Urinary bladder (tissue), 4 donors: ENCODE measurements at places on chromosomes 2 and 18. TPM values are rescaled to one million over a fixed set of nuclear protein-coding genes. Genes with fewer than 3 reads are reported as not detected.

The DLGAP1 gene
- 2.1 TPM for polyA plus RNA-seq

The CCL20 gene
- 1.5 TPM for polyA plus RNA-seq

The HRH4 gene
- 0.05 TPM for polyA plus RNA-seq

The METTL5 gene
- polyA plus RNA-seq: 61.1 TPM

The TFCP2L1 gene
- polyA plus RNA-seq: 0.41 TPM

The DSEL gene
- 3.3 TPM for polyA plus RNA-seq

DNA sequence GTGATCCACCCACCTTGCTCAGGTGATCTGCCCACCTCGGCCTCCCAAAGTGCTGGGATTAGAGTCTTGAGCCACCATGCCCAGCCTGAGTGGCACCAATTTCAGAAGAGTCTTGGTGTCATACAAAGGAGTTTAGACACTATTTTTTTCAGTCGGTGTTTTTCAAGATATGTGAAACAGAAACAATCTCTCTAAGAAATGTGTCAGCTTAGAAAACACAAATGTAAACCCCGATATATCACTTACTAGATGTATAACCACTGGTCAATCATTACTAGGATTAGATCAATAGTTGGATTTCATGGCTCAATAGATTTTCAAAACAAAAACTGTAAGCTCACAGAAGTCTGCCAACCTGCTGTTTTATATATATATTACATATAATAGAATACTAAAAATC is 67.2 kb upstream of the FRZB start:
- DNase-seq: no peak

DNA sequence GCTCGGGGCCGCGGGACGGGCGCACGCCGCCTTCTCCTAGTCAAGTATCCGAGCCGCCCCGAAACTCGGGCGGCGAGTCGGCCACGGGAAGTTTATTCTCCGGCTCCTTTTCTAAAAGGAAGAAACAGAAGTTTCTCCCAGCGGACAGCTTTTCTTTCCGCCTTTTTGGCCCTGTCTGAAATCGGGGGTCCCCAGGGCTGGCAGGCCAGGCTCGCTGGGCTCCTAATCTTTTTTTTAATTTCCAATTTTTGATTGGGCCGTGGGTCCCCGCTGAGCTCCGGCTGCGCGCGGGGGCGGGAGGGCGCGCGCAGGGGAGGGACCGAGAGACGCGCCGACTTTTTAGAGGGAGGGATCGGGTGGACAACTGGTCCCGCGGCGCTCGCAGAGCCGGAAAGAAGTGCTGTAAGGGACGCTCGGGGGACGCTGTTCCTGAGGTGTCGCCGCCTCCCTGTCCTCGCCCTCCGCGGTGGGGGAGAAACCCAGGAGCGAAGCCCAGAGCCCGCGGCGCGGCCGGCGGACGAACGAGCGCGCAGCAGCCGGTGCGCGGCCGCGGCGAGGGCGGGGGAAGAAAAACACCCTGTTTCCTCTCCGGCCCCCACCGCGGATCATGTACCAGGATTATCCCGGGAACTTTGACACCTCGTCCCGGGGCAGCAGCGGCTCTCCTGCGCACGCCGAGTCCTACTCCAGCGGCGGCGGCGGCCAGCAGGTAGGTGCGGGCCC is 617 bp downstream of the FOSL2 start:
- DNase-seq: no peak

- no peak for DNase-seq
Observed at GRCh38 chr18:62713651-62714247, 1.6 kb upstream of the PHLPP1 start.

DNA sequence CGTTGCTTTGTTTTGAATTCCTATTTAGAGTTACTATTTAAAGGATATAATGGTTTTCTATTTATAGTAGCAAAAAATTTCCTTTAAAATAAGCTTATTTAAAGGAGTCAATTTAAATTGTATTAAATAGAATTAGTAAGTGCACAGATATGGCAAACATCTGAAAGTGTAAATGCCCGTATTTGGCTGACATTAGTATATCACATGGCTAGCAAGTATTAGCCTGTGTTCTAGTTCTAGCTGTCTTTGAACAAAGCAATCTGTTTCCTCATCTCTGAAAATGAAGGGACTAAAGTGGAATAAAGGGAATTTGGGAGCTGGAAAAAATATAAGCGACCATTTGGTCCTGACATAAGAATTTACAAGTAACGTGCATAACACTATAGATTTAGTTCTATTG is 32.2 kb downstream of the PELI1 start:
- DNase-seq: no peak

- DNase-seq: no peak
Observed at GRCh38 chr2:118363604-118364003, 275.3 kb downstream of the INSIG2 start.

GRCh38 chr18:52971097-52971496 is 631.1 kb downstream of the DCC start:
- no peak for DNase-seq

DNA sequence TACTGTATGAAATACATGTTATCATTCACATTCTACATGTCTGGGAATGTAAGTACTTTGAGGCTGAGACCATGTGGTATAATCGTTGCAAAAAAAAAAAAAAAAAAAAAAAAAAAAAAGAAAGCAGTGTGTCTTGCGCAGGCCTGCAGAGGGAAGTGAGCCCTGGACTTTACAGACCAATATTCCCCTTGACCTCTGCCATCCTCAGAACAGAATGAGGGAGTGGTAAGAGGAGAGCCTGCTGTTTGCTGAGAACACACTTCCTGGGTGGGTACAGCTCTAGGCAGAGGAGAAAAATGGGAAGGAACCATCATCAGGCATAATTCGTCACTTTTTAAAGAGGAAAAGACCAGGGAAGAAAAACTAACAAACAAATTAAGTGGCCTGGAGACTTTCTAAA is 28.8 kb upstream of the TBC1D8 start:
- DNase-seq: no peak

- DNase-seq: no peak
Observed at GRCh38 chr2:206937555-206937954, 1.8 kb upstream of the CPO start.

DNA sequence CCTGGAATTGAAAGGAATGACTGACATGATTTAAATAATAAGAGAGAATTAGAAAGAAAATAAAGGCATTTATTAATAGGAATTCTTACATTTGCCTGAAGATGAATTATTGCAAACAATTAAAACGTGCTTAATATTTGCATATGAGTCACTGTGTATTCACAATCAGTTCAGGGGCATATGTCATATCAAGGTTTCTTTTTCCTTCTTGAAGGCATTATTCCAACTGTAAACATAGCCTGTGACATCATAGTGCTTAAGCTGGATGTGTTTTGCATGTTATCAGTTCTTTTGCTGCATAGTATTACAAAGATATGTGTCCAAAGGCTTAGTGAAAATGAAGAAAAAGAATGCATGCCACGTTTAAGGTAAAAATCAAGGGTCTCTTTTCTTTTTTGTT is 80.8 kb downstream of the MEIS1 start:
- no peak for DNase-seq

- no peak for DNase-seq
Observed at GRCh38 chr2:54660752-54661151, 62.7 kb upstream of the EML6 start.
